Glomerular endothelial cell (primary cell): ENCODE measurements at places on chromosomes 1 and 21. TPM values are rescaled to one million over a fixed set of nuclear protein-coding genes. Genes with fewer than 3 reads are reported as not detected.

FUBP1 gene
- total RNA-seq, result 58.1 and 108 TPM in 2 replicates

KRTAP21-2 gene
- total RNA-seq, result not detected in 2 replicates

SHE gene
- 47.3 and 52.3 TPM in 2 replicates for total RNA-seq

KIAA0040 gene
- total RNA-seq, result 7.6 and 18.6 TPM in 2 replicates

HAO2 gene
- not detected in 2 replicates for total RNA-seq

RGS2 gene
- total RNA-seq, result 2.9 and 7.3 TPM in 2 replicates

HYI gene
- 236 and 292 TPM in 2 replicates for total RNA-seq

KCNJ9 gene
- not detected in 2 replicates for total RNA-seq

RNU1-2 gene
- under 0.01 TPM in 2 replicates for total RNA-seq

TNNT2 gene
- total RNA-seq, result 0.88 TPM in 1 of 2 replicates, not detected in the other

RSPH1 gene
- 0.15 TPM in 1 of 2 replicates, not detected in the other for total RNA-seq

INKA2 gene
- total RNA-seq, result 8.0 and 10.4 TPM in 2 replicates

TAS1R3 gene
- total RNA-seq, result 0.35 TPM in 1 of 2 replicates, not detected in the other

S100B gene
- total RNA-seq, result not detected in 2 replicates

ESRRG gene
- total RNA-seq, result 0.23 and 0.44 TPM in 2 replicates

C1QC gene
- total RNA-seq, result not detected in 2 replicates

CDC7 gene
- total RNA-seq, result 2.7 and 3.4 TPM in 2 replicates

DNASE2B gene
- not detected in 2 replicates for total RNA-seq

FMO1 gene
- not detected in 2 replicates for total RNA-seq

ZNF593OS gene
- total RNA-seq, result not detected in 2 replicates

SLC35F3 gene
- 0.87 TPM in 1 of 2 replicates, not detected in the other for total RNA-seq

FCRL6 gene
- not detected in 2 replicates for total RNA-seq

SLAMF6 gene
- total RNA-seq, result not detected in 2 replicates

VAV3 gene
- 10.1 and 16.4 TPM in 2 replicates for total RNA-seq

NMNAT2 gene
- 0.23 and 0.24 TPM in 2 replicates for total RNA-seq

LCE1C gene
- total RNA-seq, result not detected in 2 replicates

IL22RA1 gene
- not detected in 2 replicates for total RNA-seq

CDA gene
- total RNA-seq, result 0.92 and 3.4 TPM in 2 replicates

TSPEAR gene
- 0.12 TPM in 1 of 2 replicates, not detected in the other for total RNA-seq

PDC gene
- not detected in 2 replicates for total RNA-seq

HJV gene
- total RNA-seq, result not detected in 2 replicates

RAB4A gene
- 24.3 and 24.5 TPM in 2 replicates for total RNA-seq

NBPF26 gene
- total RNA-seq, result 7.0 and 7.4 TPM in 2 replicates

SGIP1 gene
- 9.6 and 39.5 TPM in 2 replicates for total RNA-seq

TAS1R1 gene
- not detected in 2 replicates for total RNA-seq

PRAMEF6 gene
- not detected in 2 replicates for total RNA-seq

TSPAN1 gene
- 2.3 and 8.9 TPM in 2 replicates for total RNA-seq

TIE1 gene
- total RNA-seq, result 479 and 640 TPM in 2 replicates

C1QTNF12 gene
- total RNA-seq, result 0.76 and 1.7 TPM in 2 replicates

SFN gene
- 4.2 TPM in 1 of 2 replicates, not detected in the other for total RNA-seq

KIFAP3 gene
- total RNA-seq, result 15.0 and 21.1 TPM in 2 replicates

LCE3E gene
- not detected in 2 replicates for total RNA-seq

CD1D gene
- total RNA-seq, result 0.06 TPM in 1 of 2 replicates, not detected in the other

PKP1 gene
- 0.15 and 0.47 TPM in 2 replicates for total RNA-seq
